AG09319 (cell line): ENCODE measurements at places on chromosomes 12 and 14.

DNA sequence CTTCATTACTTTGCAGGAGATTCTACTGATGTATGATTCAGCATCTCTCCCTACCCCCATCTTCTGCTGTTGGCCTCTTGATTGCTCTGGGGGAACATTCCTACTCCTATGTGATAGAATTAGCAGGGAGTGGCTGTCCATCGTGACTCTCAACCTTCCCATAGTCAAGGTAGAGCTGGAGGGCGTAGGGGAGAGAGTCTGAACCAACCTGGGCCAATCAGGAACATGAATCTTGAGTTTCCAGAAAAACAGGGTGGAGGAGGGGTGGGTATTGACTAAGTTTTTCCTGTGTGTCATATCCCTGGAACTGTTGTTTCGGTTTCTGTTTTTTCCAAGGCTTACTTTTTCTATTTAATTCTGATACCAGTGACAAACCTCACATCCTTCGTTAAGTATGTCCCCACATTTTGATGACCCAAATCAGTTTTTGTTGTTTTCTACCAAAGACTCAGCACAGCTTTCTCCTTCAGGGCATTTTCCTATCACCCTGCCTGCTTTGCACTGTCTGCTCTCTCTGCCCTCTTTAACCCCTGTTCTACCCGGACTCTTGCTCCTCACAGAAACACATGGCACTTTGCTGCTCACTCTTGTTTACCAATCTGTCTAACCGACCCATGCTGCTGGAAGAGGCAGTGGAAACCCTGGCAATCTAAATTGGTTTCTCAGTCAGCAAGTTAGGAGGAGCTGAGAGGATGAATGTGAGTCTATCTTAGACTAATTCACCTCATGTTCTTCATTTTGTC, 1428.3 kb downstream of the AACS start:
- no peak for DNase-seq

DNA sequence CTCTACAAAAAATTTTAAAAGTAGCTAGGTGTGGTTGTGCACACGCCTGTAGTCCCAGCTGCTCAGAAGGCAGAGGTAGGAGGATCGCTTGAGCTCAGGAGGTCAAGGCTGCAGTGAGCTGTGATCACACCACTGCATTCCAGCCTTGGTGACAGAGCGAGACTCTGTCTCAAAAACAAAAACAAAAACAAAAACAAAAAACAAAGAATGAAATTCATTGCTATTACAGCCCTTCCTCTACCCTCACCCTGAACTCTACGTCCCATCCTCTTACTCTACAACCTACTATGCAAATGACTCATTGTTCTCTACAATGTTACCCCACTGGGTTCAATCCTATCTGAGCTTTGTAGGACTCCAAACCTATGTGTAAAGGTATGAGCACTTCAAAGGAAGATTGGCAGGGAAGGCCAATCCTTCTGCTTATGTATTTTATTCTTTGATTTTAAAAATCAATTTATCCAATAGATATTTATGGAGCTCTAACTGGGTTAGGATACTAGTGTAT, 39.3 kb downstream of the NINJ2 start:
- DNase-seq, result no peak

- DNase-seq, result no peak
Measured at GRCh38 chr12:50842637-50843493, at the start of gene TMPRSS12. TMPRSS12 (plus strand) TSS chr12:50842926; CDS start chr12:50842965, 39 bp downstream.

GRCh38 chr14:91380610-91381371, 36.8 kb downstream of the CCDC88C start:
- DNase-seq, result no peak

DNA sequence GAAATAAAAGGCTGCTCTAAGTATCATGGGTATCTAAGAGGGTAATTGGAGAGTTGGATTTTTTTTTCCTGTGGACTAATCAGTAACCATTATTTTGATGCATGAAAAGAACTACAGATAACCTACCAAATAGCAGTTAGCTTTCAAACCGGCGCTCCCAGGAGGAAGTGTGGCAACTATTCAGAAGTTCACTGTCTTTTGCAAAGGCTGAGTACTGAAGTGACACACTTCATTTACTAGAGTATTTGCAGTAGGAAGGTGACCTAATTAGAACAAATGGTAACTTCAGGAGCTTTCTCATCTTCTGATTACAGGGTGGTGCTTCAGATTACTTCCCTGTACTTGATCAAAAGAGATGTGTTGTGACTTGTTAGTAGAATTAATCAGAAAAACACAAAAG, 87.7 kb downstream of the PELI2 start:
- DNase-seq, result no peak

DNA sequence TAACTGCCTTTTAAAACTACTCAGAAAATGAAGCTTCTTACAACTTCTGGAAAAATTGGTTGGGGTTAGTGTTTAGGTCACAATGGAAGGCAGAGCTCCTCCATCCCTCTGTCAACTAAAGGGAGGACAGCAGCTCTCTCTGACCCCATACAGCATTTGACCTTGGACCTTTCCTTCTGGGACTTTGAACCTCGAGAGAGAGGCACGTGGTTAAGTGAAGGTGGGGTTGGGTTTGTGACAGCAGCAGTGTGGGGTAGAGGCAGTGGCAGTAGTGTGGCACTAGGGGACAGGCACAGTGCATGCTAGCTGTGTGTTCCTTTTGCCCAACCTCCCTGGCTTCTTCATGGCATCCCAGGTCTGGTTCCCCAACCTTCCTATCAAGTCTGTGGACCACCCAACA, 9.4 kb upstream of the C12orf75 start:
- DNase-seq, result no peak

DNA sequence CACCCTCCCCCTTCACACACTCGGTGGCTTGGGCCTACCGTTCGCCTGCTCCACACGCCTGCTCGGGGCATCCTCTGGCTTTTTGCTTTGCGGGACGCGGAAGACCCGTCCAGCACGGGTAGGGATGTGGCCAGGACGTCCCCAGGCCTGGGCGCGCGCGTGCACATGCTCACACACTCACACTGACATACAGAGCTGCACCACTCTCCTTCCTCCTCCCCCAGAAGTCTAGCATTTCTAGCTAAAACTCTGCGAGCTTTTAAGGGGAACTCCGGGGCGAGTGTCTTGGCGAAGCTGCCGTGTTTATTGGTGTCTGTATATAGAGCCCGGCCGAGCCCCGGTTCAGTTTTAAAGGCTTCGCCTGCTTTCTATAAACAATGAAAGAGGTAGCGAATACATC, 5.0 kb downstream of the TBX5 start:
- no peak for DNase-seq

- no peak for DNase-seq
Measured at GRCh38 chr12:96078231-96079135, 43.1 kb upstream of the LTA4H start.

DNA sequence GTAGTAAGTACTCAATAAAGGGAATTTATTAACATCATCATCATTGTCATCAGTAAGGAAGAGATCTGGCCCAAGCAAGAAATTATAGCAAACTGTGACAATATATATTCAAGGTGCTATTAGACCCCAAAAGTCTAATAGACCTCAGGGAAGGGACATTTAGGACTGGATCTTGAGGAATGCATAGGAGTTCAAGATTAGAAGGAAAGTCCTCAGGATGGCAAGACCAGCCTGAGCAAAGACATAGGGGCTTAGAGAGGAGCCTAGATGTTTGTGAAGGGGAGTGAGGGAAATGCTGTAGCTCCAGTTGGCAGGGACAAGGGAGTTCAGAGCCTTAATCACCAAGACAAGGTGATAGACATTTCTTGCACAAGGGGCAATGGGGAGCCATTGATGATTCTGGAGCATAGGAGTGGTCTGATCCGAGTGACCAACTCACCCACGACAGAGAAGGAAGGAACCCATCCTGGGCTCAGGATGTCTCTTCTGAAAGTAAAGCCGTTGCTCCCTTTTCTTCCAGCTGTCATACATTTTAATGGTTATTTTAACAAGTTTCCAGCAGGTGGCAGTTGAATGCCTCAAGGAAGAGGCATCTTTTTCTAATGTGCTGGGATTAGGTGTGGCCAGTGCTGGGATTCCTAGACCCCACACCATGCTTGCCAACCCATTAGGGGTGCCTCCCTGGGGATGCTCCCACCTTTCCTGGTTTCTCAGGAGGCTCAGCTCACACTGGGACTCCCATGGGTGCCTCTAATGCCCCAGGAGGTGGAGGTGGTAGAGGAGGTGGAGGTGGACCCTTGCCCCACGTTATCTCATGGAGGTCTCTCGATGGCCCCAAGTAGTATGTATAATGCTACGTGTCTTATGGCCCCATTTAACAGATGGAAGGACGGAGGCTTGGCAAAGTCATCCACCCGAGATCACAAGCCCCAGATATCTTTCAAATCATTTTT, 37.8 kb downstream of the PHETA1 start:
- peak; percentile 15 for DNase-seq

DNA sequence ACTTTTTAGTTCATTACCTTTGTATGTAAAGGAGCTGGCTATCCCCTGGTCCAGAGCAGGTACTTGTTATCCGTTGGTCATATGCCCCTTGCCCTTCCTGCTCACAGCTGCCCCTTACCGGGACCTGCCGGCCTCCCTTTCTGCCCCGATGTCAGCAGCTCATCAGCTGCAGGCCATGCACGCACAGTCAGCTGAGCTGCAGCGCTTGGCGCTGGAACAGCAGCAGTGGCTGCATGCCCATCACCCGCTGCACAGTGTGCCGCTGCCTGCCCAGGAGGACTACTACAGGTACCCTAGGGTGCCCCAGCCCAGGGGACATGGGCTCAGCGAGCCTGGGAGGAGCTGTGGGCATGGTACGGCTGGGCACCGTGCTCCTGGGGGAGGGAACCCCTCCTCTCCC, 2.3 kb upstream of the RNU7-1 start:
- no peak for DNase-seq

GRCh38 chr12:66312189-66312588, 9.9 kb downstream of the HELB start:
- DNase-seq, result no peak

DNA sequence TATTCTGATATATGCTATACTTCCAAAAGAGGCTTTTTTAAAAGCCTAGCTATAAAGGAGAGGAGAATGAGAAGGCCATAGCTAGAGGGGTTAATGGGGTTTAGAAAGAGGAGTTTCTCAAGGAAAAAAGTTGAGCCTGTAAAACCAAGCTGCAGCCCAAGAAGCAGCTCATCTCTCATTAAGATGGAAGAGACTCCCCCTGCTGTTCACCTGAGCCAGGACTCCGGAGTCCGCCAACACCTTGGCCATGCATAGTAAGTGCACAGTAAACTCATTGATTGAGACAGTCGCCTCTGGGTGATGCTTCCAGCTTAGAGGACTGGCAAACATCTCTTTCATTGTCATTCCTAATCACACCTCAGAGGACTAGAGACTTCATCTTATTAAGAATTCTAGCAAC, 46.2 kb downstream of the ANO2 start:
- no peak for DNase-seq

DNA sequence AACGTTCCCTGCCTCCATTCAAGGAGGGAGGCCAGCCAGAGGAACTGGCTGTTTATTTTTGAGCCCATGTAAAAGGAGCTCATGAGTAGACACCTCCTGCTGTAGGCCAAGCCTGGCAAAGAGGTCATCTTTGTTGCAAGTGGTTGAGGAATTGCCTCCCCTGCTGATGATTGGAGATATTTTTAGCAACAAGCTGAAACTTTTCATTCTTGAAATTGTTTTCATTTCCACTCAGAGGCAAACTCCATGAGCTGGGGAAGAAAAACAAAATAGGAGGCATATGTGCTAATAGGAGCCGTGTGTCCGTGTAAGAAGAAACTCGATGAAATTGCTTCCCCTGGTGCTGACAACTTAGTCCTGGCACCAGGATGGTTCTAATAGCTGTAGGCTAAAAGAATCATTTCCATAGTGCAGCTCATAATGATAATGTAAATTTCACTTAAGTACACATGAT, 440.1 kb upstream of the FAR2 start:
- peak; percentile 79 for DNase-seq

DNA sequence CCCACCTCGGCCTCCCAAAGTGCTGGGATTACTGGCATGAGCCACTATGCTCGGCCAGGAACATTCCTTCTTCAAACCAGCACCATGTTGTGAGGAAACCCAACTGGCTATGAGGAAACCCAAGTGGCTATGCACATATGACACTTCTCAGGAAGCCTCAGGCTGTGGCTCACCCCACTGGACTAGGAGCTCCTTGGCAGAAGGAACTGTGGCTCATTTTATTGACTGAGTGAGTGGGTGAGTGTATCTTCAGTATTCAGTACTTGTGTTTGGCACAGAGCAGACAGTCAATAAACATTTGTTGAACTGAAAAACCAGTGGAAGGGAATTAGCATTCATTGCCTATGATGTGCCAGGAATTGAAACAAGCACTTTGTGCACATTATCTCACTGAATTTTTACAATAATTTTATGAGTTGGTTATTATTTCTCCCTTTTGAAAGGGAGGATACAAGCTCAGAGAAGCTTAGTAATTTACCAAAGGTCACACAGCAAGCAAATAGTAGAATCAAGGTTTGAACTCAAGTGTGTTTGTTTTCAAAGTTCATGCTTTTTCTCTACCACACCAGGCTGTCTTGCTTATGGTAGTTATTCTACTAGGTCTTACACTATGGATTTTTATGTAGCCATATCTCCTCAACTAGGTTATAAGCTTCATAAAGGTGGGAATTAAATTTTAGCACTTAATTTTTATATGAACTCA, 121.6 kb downstream of the VEZT start:
- no peak for DNase-seq

- no peak for DNase-seq
Measured at GRCh38 chr14:69667938-69668335, 56.5 kb downstream of the SUSD6 start.

- DNase-seq, result no peak
Measured at GRCh38 chr14:96568621-96569020, 66.4 kb downstream of the PAPOLA start.

- DNase-seq, result no peak
Measured at GRCh38 chr12:52015532-52016041, 8.8 kb downstream of the TAMALIN start.

- DNase-seq, result no peak
Measured at GRCh38 chr14:29233188-29233587, 466.6 kb downstream of the FOXG1 start.

DNA sequence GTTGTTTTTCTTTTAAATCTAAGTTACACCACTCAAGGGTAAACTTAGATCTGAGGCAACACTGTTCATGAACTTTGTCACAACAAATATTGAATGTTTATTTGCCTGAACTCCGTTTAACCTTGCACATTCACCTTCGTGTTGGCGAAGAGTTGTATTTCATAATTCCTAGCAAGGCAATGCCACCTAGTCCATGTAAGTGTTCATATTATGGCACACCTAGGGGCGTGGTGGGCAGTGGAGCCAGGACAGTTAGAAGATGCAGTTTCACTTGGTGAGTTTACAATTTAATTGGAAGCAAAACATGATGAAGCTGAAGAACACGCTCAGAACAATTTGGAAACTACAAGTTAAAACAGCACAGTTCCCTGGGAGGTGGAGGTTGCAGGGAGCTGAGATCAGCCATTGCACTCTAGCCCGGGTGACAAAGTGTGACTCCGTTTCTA, 30.4 kb upstream of the GNPNAT1 start:
- no peak for DNase-seq
